ENCODE measurements at places on chromosomes 3 and 15.

- no peak for DNase-seq
These were observed 5.6 kb upstream of the NCBP2 start for GRCh38 chr3:196947860-196948441.

DNA sequence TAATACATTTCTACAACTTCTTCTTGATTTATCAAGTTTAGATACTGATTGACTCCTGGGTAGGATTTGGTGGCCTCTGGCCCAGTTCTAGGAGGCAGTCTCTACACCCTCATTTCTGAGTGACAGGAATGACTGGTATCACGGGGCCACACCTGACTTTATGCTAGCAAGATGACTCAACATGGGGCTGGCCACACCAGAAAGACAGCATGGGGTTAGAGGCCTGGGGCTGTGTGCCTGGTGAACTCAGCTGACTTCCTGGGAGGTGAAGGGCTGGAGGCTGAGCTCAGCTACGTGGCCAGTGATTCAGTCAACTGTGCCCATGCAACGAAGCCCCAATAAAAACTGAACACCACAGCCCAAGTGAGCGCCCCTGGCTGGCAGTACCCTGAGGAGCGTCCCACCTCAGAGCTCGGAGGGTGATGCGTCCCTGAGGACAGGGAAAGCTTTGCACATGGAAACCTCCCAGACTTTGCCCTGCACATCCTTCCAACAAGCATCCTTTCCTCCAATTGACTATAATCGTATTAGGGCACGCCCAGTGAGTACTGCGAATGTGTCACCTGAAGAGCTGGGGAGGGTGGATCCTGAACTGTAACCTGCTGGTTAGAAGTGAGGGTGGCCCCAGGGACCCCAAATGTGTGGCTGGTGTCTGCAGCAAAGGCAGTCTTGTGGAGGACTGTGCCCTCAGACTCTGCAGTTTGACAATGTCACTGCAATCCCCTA is 57.2 kb downstream of the NIPA2 start:
- no peak for DNase-seq

DNA sequence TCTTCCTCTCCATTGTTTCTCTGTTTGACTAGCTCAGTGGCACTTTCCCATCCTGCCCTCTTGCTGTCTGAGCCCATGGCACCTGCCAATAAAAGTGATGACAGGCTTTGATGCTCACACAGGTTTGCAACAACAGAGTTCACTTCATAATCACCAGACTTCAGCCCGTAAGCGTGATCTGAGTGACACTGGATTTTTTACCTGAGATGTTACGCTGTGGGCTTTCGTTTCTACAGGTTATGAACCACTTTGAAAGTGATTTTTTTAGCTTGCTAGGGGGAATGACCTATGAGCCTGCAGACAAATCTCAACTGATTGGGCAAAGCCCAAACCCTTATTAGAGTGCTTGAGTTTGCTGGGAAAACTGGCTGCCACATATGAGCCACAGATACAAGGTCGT is 173.9 kb upstream of the ICE2 start:
- DNase-seq, result no peak

GRCh38 chr3:65433480-65433879 is 605.2 kb downstream of the MAGI1 start:
- no peak for DNase-seq

DNA sequence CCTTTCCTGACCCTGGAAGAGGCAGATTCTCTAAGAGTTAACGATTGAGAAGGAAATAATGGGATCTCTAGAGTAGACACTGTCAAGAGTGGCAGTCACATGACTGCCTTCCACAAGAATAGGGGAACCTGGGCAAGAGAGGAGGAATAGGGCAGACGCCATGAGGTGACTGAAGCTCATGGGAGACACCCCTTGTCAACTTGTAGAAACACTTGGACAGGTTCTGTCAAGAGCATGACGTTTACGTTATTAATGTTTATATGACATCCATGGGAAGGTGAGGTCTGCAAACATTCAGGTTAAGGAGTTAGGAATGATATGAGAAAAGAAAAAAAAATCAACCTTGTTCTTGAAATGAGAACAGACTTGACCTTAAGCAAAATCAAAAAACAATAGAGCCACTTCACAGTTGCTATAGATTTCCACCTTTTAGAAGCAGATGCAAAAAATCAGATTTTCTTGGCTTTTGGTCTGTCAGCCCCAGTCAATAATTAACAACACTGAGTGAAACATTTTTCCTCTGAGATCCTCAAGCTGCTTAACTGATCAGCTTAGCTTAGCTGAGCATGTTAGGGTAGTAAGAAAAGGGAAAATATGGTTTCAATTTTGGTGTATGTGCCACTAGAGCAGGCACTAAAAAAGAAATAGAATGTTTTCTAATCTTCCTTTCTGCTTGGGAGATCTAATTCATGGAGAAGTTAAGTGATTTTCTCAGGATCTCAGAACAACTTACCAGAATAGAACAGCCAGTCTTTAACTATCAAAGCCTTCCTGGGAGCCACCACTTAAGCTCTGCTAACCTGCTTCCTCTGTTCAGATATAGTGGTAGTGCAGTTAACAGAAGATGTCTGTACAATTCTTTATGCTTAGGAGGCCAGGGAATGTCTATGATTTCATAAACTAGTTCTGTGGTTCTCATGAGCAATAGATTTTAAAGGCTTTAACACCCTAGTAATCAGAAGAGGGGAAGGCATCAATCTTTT is 116.9 kb downstream of the B3GALNT1 start:
- DNase-seq, result no peak

DNA sequence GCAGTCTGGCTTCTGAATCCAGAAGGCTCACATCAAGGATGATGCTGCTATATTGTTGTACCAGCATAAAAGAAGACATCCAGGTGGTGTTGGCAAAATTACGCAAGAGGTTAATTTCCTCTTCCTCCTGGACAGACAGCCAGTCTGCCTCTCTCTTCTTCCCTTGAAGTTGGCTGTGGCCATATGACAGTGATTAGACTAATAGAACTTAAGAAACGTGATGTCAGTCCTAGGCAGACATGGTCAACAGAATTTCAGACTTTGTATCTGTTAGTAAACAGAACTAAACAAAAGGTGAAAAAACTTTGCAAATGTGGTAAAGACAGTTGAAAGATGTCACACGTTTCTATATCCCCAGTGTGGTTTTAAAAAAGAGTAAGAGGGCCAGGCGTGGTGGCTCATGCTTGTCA is 465.2 kb upstream of the NR2F2 start:
- no peak for DNase-seq

All from fibroblast of skin of left biceps (primary cell).